ENCODE measurements at places on chromosomes 2 and 18.

GRCh38 chr2:29834624-29835023 lies 86.8 kb downstream of the ALK start:
- no peak for DNase-seq

DNA sequence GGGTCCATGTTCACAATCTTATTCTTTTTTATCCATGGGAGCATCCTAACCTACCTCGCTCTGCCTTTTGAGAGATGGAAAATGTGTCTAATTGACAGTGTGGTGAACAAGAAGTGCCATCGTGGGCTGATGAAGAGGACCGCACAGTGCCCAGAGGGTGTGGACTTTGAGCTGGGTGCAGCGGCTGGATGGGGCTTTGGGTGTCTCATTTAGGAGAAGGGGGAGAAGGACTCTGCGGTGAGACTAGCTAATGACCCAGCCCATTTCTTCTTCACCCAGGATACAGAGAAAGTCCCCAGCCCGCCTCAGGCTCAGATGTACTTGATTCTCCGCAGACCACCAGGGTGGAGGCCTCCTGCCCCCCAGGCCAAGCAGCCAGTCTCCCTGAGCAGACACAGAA lies 33.7 kb upstream of the SNTG2 start:
- no peak for DNase-seq

DNA sequence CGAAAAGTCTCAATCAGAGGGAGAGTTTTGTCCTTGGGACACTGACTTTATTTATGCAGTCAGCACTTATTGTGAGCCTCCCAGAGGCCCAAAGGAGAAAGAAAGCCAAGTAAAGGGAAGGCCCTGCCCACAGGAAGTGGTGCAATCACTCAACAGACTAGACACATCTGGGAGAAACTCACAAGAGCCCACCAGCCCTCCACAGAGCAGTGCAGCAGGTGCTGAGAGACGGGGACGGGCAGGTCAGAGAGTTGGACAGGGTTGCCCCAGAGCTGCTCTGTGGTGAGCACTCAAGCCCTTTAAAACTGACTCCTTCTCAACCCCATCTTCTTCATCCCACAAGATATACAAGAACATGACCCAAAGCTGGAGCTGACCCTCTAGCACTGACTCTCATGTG lies 96.0 kb downstream of the TFCP2L1 start:
- no peak for DNase-seq

DNA sequence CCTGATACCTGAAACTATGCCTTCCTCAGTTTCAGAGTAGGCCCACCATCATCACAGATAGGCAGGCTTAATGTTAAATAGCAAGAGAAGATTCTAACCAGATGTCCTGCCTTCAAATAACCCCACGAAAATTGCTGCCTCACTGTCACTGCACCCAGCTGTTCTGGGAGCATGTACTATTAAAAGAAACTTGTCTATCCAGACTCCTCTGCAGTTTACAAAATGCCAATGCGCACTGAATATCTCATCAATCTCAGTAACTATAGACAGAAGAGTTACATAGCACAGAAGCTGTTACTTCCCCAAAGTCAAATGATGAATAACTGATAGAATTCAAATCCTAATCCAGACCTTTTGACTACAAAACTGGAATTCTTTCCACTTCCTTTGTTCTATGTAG lies 43.9 kb downstream of the WDR75 start:
- no peak for DNase-seq

GRCh38 chr2:62801814-62802523 lies 96.5 kb downstream of the EHBP1 start:
- no peak for DNase-seq

DNA sequence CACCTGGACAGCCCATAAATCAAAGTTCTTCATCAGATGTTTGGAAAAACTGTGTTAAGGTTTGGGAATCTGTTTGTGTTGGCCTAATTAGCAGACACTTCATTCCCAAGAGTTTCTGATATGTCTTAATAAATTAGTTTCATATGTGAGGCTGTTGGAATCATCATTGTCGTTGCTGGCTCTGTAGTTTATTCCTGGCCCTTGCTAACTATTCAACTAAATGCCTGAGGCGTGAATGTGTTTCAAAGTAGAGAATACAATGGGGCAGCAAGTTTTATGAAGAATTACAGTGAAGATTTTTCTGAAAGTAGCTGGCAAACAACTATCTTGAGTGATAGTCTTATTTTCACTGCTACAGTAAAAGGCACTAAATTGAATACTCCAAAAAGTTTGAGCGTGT lies 141.1 kb downstream of the PARD3B start:
- DNase-seq = no peak

- DNase-seq = no peak
Observed at GRCh38 chr2:126644630-126645191, 11.2 kb upstream of the GYPC start.

DNA sequence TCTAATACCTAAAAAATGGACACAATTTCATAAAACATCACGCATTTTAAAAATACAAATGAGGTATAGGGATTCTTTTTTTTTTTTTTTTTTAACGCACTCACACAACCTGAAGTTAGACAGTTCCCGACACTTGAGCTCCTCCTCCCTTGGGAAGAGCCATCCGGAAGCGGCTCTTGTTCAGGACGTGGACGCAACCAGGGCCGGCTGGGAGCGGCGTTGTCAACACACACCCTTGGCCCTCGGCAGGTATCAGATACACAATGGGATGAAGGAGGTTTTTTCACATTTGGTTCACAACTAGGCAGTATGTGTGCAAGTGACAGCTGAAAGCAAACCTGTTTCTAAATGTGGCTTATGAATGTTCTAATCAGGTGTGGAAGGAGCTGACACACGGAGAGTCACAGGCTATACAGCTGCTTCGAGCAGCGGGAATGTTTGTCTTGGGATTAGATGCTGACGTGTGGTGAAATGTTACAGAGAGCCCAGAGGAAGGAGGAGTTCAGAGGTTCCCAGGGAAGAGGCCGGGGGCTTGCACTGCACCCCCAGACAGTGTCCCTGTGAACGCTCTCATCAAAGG lies 111.1 kb downstream of the PXDN start:
- DNase-seq = no peak

DNA sequence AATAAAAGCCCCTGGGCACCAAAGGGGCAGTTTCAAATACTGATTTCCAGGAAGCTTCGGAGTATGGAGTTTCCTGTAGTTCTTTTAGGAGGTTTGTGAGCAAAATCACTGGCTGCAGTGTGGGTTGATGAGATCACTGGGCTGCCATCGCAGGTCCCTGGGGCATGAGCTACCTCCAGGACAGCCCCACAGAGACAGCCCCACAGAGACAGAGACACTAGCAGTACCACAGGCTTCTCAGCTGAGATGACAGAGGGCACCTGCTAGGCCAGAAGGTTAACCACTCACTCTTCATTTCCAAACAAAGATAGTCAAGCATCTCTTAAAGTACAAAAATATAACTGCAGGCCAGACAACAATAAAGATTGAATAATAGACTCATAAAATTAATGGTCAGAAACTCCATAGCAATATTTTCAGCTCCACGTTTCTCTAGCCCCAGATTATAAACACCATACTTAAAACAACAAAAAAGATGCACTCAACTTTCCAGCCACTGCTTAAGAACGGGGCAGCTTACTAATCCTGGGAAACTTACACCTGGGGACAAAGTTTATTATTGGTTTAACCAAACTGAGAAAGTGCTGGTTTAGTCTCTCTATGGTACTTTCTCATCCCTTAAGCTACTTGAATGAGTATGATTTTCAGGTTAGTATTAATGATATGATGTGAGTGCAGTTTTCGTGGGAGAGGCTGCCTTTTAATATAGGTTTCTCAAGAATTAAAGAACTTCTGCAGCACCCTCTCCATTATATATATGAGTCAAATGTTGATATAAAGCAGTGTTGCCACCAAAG lies 11.6 kb downstream of the AFF3 start:
- no peak for DNase-seq

GRCh38 chr2:16614314-16614860 lies 51.2 kb downstream of the CYRIA start:
- no peak for DNase-seq

DNA sequence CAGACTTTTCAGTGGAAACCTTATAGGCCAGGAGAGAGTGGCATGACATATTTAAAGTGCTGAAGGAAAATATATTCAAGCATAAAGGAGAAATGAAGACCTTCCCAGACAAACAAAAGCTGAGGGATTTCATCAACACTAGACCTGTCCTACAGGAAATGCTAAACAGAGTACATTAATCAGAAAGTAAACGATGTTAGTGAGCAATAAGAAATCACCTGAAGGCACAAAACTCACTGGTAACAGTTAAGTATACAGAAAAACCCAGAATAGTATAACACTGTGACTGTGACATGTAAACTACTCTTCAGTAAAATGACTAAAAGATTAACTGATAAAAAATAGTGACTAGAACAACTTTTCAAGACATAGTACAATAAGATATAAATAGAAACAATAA lies 87.4 kb downstream of the ATP8B1 start:
- DNase-seq = no peak

- no peak for DNase-seq
Observed at GRCh38 chr2:150144546-150145298, 342.7 kb downstream of the RND3 start.

- no peak for DNase-seq
Observed at GRCh38 chr18:36265015-36265414, 32.5 kb upstream of the FHOD3 start.

- no peak for DNase-seq
Observed at GRCh38 chr2:239472235-239472775, 71.5 kb upstream of the HDAC4 start.

DNA sequence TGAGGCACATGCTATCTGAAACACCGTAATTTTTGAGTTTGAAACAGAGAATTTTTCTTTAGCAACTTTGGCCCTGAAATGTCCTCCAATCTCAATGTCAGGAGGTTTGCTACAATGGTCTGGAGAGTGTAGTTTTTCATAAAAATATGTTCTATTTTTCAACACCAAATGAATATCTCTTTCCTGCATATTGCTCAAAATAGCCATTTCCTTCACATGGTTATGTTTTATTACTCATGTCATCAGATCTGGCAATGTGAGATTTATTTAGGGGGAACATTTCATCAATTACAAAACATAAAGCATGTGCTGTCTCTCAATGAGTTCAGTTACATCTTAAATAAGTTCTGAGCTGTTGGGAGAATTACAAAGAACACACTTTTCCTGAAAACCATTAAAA lies 871.9 kb upstream of the FSHR start:
- DNase-seq = no peak

GRCh38 chr2:20675701-20676352 lies 8.9 kb downstream of the GDF7 start:
- DNase-seq = no peak
